ENCODE measurements at places on chromosomes 3 and 15. TPM values are rescaled to one million over a fixed set of nuclear protein-coding genes. Genes with fewer than 3 reads are reported as not detected.

Gene NUP210
- 3.5 TPM for total RNA-seq

Gene SERP1
- 278 TPM for total RNA-seq

Gene ETFA
- total RNA-seq = 91.3 TPM

Gene GOLGA8A
- 2.0 TPM for total RNA-seq

Gene ZPLD1
- not detected for total RNA-seq

Gene GOLGA8R
- 0.86 TPM for total RNA-seq

- DNase-seq = no peak
These were observed 3.7 kb downstream of the TRAK1 start for GRCh38 chr3:42094691-42095391.

DNA sequence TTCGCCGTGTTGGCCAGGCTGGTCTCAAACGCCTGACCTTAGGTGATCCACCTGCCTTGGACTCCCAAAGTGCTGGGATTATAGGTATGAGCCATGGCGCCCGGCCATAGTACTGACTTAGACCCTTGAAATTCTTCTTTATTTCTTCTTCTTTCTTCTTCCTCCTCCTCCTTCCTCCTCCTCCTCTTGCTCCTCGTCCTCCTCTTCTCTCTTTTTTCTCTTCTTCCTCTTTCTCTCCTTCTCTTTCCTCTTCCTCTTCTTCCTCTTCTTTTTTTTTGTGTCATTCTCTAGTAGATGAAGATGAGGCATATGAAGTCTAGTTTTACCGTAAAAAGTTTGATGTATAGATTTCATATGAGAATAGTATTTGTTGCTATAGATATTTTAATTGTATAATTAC, 9.3 kb downstream of the RPL15 start:
- no peak for DNase-seq

DNA sequence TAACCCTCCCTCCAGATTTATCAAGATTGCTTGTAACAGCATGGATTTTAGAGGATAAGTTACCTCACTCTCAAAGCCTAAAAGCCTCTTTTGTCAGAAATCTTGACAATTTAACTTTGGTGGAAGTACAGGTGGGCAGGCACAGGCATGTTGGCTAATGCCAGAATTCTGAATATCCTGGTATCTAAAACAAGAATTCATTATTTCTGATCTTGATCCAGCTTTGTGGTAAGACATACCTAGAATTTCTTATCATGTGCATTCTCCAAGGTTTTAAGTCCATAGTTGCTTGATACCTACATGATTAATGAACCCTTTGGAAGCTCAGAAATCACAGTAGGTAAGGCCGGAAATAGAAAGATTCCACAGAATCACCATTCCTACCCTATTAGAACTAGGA, 109.9 kb upstream of the TTC14 start:
- DNase-seq = no peak

GRCh38 chr15:100349696-100350433, 8.1 kb upstream of the ADAMTS17 start:
- peak; percentile 7 for DNase-seq

GRCh38 chr3:132615881-132616280, 18.8 kb downstream of the ACKR4 start:
- peak; percentile 17 for DNase-seq

GRCh38 chr3:50163572-50164455, 8.7 kb downstream of the SEMA3F start:
- peak; percentile 94 for DNase-seq

- DNase-seq = no peak
These were observed 50.0 kb downstream of the CPA3 start for GRCh38 chr3:148914936-148915690.

DNA sequence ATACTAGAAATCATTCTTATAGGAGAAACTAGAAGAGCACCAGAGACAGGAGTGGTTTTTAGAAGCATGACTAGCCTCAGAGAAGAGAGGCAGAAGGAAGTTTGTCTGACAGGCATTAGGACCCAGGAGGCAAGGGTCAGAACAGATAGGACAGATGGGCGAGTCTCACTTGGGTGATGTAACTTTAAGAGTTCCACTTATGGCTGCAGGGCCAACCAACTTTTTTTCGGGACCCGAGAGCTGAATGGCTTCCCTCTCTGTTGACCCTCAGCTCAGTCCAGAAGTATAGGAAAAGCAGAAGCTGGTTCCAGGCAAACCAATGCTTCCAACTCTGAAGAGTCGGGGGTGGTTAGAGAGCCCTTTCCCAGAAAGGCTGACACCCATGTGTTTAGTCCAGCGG, 136.6 kb upstream of the SETMAR start:
- DNase-seq = no peak

- no peak for DNase-seq
These were observed 27.1 kb downstream of the HDAC11 start for GRCh38 chr3:13507247-13507569.

DNA sequence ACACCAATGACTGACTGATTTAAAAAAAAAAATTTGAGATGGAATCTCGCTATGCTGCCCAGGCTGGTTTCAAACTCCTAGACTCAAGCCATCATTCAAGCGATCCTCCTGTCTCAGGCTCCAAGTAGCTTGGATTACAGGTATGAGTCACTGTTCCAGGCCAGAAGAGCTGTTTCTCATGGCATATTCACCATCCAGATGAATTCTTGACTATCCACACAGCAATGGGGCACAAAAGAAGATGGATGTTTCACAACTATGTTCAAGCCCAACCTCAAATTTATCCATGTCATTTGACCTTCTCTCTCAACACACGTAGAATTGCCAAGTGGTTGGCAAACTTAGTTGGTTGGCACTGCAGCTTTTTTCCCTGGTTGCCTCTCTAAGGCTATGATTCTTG, 40.6 kb downstream of the PRICKLE2 start:
- peak; percentile 82 for DNase-seq

DNA sequence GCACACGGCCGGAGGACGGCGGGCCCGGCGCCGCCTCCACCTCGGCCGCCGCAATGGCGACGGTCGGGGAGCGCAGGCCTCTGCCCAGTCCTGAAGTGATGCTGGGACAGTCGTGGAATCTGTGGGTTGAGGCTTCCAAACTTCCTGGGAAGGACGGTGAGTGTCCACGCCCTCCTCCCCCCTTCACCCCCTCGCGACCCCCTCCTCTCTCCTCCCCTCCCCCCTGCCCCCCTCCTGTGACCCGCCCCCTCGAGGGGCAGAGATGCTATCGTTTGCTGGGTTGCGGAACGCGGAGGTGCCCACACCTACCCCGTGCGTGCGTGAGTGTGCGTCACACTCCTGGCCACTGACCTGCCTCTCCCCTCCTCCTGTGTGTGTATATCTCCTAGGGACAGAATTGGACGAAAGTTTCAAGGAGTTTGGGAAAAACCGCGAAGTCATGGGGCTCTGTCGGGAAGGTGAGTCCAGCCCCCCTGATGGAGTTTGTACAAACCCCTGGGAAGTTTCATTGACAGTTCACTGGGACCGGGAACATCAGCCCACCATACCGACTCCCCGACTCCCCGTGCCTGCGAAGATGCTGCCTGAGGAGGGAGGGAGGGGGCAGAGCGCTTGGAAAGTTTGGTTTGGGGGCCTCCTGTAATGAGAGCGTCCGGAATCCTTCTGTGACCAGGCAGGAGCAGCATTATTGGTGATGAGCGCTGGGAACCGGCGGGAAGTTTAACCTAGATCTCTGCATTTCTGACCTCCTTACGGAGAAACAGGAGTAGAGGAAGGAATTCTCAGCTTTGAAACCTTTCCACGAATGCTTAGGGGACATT, 795 bp upstream of the SCAANT1 start:
- DNase-seq = peak; percentile 58

GRCh38 chr15:101534376-101534970, 45.0 kb upstream of the PCSK6 start:
- no peak for DNase-seq

- DNase-seq = no peak
These were observed 278.7 kb upstream of the MANF start for GRCh38 chr3:51106242-51106876.

DNA sequence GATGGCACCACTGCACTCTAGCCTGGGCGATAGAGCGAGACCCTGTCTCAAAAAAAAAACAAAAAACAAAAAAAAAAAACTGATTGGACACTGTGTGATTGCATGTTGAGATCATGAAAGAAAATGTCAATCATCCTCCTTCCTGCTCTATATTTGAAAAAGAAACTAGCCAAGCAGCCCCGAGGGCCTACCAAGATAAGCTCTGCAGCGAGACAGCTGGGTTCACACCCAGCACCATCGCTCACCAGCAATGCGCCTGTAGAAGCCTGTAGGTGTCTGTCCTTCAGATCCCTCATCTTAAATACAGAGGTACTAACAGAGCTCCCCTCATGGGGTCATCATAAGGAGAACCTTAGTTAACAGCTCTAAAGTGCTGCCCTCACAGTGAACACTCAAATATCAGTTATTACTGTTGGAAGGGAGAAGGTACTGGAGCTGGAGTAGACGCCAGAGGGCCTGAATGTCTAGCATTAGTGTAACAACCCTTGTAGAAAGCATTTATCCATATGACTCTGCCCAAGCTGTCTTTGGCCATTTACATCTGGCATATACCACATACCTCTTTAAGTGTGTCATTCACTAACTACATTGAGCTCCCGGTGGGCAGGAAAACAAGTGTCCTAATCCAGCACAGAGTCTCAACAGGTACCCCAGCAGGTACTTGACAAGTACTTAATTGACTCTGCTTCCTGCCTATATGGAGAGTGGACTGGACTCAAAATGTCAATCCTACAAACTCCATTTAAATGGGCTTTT, 22.9 kb downstream of the MYLK start:
- DNase-seq = no peak
